ENCODE measurements at places on chromosomes 4 and X.

- no peak for DNase-seq
Observed at GRCh38 chrX:48893556-48894348, 3.8 kb downstream of the TIMM17B start.

DNA sequence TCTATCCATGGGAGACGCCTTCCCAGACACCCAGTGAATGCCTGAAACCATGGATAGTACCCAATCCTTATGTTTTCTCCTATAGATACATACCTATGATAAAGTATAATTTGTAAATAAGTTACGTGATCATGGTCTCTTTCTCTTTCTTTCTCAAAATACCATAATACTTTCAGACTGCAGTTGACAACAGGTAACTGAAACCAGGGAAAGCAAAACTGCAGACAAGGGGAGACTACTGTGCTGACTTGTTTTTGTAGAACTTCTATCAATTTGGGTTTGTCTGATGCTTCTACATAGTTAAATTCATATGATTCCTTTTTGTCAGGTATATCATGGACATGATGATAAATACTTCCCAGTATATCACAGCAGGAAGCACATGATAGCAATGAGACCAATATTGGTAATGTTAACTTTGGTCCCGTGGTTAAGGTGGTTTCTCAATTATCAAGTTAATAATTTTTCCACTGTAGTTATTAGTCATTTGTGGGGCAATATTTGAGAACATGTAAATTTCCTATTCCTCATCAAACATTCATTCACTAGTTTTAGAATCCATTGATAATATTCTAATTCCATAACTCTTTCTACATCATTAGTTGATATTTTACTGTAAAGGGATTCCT is 298.0 kb upstream of the TET2 start:
- no peak for DNase-seq

DNA sequence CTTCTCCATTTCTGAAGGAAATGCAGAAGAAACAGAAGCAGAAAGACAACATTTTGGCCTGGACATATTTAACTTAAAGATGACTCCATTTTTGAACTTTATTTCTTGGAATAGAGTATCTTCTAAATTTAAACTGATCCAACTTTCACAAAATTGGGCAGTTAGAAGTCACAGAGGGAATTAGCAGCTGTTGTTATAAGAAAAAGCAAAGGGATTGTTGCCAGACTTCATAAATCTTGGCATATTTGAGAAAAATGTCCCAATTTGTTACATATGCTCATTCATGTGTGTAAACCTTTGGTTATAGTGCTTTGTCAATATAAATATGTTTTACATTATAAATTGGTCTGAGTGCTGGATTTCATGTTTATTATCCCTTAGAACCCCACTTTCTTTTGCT is 3.4 kb downstream of the GLUD2 start:
- DNase-seq: no peak

DNA sequence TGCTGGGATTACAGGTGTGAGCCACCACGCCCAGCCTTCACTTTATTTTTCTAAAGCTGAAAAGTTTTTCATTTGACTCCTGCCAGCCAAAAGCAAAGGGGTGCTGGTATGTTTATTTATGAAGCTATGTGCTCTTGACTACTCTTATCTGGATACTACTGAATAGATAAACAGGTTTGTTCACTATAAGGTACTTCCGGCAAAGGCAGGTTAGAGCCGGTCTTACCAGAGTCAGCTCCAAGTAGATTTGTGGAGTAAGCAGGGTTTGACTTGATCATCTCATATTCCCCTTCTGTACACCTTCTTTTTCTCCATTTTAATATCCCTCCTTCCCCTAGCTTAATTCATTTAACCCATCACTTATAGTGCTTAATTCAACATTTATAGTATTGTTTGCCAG is 175.4 kb upstream of the MBNL3 start:
- DNase-seq: no peak

DNA sequence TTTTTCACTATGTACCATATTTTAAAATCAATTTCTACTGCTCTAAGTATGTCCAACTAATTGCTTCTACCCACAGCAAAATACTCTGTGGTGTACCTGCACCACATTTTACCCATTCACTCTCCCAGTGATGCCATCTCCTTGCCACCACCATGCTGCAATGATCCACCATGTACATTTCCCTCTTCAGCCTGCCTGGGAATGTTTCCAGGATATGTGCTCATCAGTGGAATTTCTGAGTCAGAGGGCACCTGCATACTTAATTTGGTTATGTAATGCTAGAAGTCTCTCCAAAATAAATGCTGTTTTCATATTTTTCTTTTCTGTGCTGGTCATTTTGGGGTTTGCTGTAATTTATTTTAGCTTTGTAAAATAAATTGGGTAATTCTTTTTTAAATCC is 33.2 kb upstream of the OCIAD2 start:
- DNase-seq: peak; percentile 50

DNA sequence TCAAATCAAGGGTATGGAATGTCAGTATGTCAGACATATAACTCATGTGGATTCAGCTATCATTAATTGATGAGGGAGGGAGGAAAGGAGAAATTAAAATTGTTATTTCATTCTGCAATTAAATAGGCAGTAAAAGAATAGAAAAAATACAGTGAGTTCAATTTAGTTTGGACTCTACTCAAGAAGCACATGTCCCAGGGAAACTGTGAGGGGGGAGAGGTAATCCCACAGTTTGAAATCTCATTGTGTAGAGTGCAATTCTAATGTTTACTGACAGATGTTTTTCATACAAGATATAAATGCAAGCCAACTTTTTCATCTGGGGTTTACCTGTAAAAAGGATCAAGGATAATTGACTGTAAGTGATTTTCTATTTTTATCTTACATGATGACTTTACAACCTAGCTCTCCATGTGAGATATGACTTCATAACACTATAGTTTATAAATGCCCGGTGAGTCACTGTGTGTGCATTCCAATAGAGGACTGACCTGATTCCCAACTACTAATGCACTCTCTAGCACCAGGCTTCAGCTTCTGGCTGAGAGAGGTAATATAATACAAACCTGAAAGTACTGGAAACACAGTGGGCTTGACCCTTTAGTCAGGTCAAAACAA is 35.2 kb upstream of the SCD5 start:
- peak; percentile 31 for DNase-seq

DNA sequence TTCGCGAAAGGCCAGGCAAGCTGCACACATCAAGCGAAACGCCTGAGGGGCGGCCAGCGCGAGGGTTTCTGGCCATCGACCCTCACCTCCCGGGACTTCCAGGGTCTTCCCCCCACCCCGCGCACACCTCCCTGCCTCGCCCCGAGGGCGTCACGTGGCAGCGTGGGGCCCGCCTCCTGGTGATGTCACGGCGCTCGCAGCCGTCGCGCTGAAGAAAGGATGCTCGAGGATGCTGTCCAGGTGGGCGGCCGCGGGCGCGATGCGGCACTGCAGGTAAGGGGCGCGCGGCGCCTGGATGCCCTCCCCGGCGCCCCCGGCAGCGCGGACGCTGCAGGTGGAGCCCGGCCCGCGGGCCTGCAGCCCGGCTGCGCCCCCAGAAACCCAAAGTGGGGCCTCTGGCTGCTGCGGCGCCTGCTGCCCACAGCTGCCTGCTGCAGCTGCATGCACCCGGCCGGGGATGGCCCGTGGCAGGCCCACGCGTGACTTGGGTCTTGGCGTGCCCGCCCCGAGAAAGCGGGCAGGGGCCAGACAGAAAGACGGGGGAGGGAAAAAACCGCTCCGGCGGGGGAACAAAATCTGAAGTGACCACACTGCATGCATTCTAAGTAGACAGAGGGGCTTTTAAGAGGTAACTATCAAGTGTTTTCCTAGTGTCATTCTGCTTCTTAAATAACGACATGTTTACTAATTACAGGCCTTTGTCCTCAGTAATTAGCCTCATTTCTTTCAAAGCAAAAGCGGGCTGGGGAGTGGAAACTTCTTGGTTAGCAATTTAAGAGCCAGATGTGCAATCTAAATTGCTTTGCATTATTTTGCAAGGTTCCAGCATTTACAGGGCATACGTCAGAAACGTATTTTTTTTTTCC is 1.7 kb downstream of the CLCN4 start:
- no peak for DNase-seq

- DNase-seq: no peak
Observed at GRCh38 chr4:82721819-82722423, 76.7 kb downstream of the SCD5 start.

- no peak for DNase-seq
Observed at GRCh38 chr4:42446823-42447222, 49.5 kb downstream of the SHISA3 start.

DNA sequence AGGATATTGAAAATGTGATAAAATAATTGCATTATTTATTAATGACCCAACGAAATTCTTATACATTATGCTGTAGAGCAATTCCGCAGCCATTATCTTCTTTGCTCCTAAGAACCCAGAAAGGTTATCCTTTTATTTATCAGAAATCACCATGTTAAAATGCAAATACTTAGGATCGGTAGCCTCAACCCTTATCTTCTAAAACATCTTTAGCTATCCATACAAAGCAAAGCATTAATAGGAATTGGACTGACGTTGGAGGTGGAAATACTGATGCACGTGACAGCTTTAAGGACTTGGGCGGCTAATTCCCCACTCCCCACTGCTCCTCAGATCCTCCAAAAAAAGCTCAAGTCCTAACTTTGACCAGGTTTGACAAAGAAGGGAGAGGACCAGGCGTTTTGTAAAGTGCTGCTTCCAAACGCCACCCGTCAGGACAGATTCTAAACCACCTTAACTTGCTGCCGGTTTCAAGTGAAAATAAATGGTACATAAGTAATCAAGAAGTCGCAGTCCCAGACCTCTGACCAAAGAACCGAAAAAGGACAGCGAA is 539 bp upstream of the SPCS3 start:
- DNase-seq: no peak

- peak; percentile 11 for DNase-seq
Observed at GRCh38 chr4:70637239-70637913, 8.8 kb downstream of the ENAM start.

- DNase-seq: no peak
Observed at GRCh38 chrX:53421772-53422085, 725 bp downstream of the SMC1A start.

DNA sequence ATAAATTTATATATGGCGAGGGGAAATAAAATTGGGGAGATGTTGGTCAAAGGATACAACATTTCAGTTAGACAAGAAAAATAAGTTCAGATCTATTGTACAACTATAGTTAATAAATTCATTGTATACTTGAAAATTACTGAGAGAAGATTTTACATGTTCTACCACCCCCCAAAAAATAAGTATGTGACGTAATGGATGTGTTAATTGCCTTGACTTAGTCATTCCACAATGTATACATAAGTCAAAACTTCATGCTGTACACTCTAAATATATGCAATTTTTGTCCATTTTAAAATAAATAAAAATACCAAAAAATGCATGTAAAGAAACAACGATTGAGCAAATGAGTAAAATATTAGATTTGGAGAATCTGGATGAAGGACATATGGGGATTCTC is 1.8 kb downstream of the USP11 start:
- no peak for DNase-seq

DNA sequence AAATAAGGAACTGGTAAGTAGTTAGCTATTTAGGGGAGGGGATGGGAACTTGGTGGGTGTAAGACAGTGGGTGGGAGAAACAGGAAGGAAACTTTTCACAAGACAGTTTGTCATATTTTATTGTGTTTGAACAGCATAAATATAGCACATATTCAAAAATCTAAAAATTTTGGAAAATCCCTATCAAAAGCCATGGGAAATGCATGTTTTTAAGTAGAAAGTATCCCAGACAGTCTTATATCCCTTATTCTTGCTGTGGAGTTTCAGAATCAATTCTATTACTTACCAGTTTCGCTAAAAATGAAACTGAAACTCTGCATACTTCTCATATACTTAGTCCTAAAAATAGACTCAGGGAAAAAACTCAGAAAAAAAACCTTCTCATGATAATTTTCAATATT is 22.3 kb upstream of the RASGEF1B start:
- DNase-seq: no peak

DNA sequence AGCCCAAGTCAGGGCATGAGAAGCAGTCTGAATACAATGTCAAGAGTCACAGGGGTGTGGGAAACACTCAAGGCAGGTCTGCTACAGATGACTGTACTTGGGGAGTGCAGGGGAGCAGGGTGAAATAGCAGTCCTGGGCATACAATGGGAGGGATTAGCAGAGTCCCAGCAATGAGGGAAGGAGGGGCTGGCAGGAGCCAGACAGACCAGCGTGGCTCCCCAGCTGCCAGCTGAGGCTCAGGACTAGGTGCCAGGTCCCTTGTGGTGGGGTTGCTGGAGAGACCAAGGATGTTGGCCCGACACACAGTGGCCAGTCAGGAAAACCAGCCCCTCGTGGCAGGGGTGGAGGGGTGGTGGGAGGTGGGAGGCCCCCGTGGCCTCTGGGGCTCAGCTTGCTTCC is 86.6 kb downstream of the RTL5 start:
- DNase-seq: no peak

GRCh38 chrX:65985922-65986588 is 53.8 kb downstream of the VSIG4 start:
- DNase-seq: no peak

- DNase-seq: no peak
Observed at GRCh38 chrX:153547195-153547594, 29.8 kb downstream of the ATP2B3 start.

- DNase-seq: no peak
Observed at GRCh38 chrX:45696736-45697135, 496.1 kb upstream of the DIPK2B start.

DNA sequence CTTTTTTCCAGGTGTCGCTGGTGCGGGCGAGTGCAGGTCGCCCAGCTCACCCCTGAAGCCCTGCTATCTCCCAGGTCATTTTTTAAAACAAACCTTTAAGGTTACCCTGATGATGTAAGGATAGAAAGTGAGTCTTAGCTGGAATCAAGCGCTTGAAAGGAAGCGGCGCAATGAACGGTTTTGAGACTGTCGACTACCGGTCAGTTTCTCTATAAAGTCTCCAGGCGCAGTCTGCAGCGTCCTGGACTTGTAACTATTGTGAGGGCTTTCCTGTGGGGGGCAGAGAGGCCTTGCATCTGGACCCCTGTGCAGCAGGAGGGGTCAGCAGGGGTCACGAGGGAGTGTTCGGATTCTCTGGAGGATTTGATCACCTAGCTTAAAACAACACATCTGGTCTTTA is 1.6 kb downstream of the KIT start:
- DNase-seq: no peak

DNA sequence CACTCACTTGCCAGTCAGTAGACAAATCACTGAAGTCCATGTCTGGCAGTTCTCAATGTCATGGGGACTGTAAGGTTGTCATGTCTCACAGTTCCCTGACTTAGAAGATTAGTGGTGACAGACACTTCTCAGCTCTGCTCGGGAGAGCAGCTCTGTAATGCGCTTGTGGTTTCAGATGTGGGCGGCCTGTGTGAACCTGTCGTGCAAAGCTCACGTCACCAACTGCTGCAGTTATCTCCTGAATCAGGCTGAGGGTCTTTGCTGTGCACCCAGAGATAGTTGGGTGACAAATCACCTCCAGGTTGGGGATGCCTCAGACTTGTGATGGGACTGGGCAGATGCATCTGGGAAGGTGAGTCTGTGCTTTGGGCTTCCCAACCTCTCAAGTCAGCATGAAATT is at the start of gene IL9R:
Gene IL9R (plus strand): TSS at position 261 of the 400 bp plus-strand sequence. CDS start 64 bp downstream, at position 325.
- DNase-seq: no peak

All from AG09309 (cell line).